ENCODE measurements at places on chromosomes 3 and 15. TPM values are rescaled to one million over a fixed set of nuclear protein-coding genes. Genes with fewer than 3 reads are reported as not detected.

SLC26A6 gene
- polyA plus RNA-seq = 8.8 TPM

SHC4 gene
- polyA plus RNA-seq = 1.7 TPM

WNT5A gene
- polyA plus RNA-seq = 10.8 TPM

CLDN18 gene
- polyA plus RNA-seq = 0.44 TPM

MNS1 gene
- polyA plus RNA-seq = 5.1 TPM

DNA sequence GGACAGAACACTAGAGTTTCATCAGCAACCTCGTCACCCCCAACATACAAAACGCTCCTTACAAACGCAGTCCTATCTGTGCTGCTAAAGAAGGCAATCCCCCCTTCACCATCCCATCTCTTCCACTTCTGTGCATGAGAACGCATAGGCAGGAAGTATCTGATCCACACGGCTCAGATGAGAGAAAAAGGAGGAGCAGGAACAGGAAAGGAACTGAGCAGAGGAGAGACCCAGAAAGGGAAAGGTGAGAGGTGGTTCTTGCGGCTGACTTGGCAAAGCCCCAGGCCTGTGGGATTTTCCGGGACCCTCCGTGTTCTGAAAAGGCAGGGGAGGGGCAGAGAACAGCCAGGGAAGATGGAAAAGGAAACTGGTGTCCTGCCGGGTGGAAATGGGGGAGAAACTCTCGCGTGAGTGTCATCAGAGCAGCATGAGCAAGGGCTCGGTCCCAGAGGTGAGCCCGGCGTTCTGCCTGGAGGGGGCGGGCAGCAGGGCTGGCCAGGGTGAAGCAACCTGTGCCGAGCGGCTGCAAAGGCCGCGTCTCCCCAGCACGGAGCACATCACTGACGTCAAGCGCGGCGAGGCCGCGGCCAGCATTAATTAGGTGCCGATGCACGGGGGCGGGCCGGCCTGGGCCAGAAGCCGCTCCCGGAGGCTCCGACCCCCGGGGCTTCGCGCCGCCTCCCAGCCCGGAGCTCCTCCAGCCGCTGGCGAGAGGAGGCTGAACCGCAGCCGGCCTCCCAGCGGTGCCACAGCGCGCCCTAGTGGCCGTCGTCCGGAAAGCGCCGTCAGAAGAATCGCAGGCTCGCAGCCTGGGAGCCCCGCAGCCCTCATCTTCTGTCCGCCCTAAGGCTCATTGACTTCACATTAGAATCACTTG is 35.8 kb downstream of the CPN2 start:
- DNase-seq = peak; percentile 92

GRCh38 chr3:191563722-191564121 is 102.8 kb downstream of the PYDC2 start:
- no peak for DNase-seq

- no peak for DNase-seq
Measured at GRCh38 chr3:67006460-67006859, 8.4 kb downstream of the KBTBD8 start.

DNA sequence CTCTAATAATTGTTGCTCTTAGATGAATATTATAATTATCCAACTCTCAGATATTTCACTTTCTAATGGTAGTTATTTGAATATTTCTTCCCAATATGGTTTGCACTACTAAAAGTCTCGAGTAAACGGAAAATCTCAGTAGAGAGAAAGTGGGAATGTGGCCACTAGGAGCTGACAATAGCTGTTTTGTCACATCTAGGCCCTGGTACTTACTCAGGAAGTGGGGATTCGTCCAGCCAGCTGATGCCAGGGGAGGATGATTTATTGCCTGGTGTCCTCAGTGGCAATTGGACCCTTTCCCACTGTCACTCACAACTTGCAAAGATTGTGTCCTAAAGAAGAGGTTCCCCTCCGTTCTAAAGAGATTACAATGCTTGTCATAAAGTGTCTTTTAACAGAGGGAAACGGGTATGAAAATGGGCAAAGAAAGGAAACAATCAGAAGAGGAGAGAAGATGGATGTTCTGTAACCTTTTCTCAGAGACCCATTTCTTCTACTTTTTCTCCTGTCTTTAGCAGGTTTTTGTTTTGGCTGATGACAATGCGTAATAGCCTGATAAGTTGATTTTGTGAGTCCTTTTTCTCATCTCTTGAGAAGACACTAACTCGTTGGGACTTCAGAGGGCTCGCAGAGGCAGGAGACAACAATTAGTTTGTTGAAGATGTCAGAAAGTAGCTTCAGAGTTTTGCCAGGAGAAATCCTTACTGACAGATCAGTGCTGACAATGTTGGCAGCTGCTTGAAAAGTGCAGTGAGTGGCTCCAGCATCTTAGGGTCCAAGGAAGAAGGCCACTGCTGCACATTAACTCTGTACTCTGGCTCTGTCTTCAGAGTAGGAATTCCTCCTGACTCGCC is 320.6 kb downstream of the MECOM start:
- no peak for DNase-seq

- no peak for DNase-seq
Measured at GRCh38 chr3:157067114-157067513, 92.8 kb downstream of the CCNL1 start.

DNA sequence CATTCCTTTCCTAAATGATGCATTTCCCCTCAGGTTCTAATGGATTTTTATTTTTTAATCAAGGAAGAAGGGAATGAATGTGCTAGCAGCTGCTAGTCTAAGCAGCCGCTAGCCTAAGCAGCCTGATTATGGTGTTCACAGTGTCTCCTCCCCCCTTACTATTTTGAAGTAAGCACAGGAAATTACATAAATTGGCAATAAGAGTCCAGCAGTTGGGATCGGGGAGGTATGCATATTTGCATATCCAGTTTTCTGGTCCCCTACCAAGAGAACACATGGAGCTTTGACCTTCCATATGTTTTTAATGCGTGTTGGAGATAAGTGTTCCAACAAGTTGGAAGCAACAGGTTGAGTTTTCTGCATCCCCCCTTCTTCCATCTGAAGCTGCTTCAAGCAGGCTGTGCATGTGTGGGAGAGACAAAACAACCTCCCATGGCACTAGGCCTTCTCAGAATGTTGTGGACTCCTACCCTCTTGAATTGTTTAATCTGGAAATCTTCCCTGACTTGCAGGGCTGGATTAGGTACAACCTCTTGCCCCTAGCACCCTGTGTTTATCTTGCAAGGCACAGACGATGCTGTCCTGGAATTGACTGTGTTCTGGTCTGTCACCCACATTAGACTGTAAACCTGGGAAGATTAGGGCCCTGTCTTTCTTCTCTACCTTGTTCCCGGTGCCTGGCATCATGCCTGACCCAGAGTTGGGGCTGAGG is 124.8 kb upstream of the LRIG1 start:
- peak; percentile 34 for DNase-seq

- DNase-seq = no peak
Measured at GRCh38 chr3:69182588-69183316, 60.4 kb upstream of the LMOD3 start.

GRCh38 chr3:11364181-11364580 is 92.0 kb downstream of the ATG7 start:
- DNase-seq = no peak

DNA sequence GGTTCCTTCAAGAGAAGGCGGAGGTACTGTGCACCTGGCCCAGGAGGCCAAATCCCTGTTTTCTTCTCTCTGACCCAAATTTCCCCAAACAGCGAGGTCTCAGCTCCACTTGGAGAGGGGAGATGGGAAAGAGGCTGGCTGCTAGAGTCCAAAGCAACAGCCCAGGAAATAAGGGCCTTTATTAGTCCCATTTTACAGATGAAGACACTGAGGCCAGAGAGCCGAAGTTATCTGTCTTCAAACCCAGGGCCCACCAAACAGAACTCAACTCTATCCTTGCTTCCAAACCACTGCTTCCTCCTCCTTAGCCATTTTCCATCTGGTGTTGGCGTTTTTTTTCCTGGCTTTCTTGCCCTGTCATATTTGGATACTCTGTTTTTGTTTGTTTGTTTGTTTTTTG is 22.0 kb upstream of the FLNB start:
- DNase-seq = no peak

GRCh38 chr3:39383881-39384664 is 903 bp downstream of the SLC25A38 start:
- peak; percentile 93 for DNase-seq

DNA sequence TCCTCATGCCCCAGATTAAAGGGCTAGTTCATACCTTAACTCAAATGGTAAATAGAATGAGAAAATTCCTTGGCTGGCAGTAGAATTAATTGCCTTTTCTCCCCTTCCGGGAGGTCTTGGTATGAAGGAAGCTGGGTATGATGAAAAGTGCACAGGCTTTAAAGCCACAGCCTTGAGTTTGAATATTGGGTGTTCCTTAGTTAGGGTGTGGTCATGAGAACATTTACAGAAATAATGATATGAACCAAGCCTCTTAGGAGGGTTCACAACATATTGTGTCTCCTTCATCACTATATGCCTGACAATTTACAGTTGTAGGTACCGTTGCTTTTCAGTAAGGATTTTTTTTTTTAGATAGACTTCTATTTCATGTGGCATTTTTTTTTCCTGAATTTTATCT is 48.1 kb downstream of the PYDC2 start:
- no peak for DNase-seq

DNA sequence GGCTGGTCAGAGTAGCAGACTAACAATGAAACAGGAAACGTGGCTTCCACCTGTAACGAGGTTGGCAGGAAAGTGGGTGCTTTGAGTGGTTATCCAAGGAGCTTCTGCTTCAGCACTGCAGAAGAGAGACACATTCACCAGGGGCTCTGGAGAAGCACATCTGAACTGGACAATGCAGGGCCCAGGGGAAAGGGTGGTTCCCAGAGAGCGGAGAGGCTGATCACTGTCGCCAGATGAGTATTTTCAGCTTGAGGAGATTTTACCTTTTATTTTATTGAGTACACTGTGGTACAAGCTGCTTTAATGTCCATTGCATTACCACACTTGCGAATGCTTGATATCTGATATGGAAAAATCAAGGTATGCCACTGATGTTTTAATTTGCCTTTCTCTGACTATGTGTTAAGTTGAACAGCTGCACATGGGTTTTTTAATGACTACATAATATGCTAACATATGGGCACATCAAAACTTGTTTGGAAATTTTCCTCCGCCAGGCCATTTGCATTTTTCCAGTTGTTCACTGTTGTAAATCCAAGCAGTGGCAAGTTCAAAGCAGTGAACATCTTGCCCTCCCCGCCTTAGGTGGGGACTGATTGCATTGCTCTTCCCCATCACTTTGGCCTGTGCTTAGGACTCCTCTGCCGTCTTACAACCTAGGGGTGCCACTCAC is 52.1 kb downstream of the LRTM1 start:
- no peak for DNase-seq
